ENCODE measurements at places on chromosomes 6 and 20.

DNA sequence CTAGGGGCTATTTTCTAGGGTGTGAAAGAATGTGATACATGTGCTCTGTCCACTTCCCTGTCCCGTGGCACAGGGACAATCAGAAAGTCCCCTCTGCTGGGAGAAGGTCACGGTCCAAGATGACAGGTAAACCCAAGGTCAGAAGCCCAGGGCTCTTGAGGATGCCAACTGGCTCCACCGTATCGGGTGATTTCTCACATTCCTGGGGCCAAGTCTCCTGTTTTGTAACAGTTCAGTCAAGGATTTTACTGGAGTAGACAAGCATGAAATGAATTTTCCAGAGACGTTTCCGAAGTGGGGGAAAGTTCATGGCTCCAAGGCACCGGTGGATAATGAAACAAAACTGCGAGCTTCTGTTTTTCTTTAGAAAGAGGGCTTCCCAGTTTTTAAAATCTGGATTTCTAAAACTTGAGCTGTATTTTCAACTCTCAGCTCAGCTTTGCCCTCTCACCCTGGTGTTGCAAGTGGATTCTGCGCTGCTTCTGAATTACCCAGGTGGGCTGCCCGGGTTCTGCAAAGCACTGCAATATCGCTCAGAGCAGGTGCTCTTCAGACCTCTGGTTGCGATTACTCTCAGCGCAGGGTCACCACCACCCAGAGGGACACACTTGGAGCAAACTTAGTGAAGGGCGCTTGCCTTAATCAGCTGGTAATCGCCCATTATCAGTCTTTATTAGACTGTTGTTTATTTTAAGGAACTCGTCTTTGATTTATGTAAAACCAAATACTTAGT, 64.4 kb upstream of the TMEM170B start:
- no peak for DNase-seq

DNA sequence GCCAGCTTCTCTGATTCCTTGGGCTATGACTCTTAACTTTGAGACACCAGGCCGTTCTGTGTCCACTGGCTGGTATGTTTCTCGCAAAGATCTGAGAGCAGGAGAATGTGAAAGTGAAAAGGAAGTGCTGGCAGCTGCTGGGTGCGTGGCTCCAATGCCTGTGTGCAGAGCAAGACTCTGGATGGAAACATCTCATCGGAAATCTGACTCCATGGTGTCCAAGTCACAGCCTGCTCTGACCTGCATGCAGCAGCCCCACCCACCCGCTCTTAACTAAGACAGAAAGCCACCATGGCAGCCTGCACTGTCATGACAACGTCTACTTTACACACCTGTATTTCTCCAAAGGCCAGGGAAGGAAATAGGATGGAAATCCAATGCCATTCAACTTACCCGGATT, 66.3 kb upstream of the MPC1 start:
- DNase-seq = no peak

DNA sequence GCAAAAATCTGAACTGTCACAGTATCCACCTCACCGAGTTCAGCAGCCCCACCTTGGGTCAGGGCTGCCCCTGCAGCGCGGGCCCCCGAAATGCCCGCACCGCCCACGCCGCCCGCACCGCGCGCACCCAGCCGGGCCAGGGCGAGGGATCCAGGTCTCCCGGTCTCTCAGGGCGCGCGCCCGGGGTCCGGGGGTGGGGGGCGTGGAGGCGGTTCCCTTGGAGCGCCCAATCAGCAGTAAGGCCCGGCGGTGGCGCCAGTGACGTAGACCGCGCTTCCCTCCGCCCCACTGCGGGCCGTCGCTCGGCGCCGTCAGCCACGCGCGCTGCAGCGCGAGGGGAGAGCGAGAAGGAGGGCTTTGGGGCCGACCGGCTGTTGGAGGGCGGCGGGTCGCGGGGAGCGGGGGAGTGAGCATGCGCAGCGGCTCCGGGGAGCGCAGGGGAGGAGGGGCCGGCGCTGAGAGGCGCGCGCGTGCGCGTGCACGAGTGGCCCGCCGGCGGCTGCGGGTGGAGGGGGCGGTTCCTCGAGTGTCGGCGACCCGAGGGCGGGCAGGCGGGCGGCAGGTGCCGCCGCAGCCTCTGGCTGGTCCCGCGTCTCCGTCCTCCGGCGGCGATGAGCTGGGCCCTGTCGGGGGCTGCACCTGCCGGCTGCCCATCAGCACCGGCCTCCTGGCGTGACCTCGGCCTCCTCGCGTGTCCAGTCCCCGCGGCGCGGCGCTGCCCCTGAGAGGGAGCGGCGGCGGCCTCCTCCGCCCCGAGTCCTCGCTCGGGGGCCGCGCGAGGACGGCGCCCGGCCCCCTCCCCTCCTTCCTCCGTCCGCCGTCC, at the start of gene TMEM170B:
Gene TMEM170B (plus strand): TSS at position 521 of the 823 bp plus-strand sequence. CDS start 529 bp downstream, outside the sequence.
- peak; percentile 97 for DNase-seq

GRCh38 chr6:55775029-55775318, 100.4 kb downstream of the BMP5 start:
- no peak for DNase-seq

DNA sequence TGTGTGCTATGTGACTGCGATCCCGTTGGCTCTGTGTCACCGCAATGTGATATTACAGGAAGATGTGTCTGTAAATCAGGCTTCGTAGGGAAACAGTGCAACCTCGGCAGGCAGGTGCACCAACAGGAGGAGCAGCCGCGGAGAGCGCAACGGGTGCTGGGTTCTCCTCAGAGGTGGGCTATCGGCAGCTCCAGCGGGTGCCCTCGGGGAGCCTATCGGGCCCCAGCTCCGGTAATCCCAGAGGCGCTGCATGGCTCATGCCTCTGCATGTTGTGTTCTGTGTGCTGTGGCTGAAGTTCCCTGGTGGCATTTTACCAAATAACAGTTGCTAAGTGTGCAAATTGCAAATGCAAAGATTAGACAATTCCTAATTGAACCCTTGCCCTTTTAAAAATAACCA, 409.9 kb downstream of the LAMA2 start:
- DNase-seq = no peak

DNA sequence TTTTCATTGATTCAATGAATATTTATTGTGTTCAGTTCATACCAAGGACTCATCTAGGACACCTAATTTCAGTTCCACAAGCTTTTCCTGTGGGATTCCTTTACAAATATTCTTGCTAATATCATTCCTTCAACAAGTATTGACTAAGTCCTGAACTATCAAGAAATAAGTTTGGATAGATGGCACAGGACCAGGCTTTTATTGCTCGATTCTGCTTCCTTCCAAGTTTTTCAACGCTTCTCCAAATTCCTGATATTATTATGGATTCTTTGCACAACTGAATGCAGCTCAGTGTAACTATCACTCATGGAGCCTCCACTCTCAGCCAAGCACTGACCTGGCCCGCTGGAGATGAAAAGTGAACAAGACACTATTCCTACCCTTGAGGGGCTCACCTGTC, 32.7 kb upstream of the COL21A1 start:
- no peak for DNase-seq
